ENCODE measurements at places on chromosomes 4 and X.

DNA sequence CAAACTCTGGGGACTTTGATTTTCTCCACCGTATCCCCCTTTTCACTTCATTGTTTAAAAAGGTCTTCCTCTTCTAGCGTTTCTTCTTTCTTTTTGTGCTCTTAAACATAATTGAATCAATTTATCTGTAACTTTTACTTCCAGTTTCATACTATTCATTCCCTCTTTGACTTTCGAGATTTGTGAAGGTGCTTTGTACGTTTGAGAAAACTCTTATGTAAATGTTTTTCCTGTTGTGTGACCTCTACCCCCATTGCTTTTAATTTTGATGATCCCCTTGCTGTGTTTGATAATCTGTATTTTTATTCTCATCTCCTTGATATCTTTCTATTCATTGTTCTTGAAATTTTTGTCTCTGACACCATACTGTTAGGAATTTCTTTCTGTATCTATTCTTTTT, 4.8 kb downstream of the USP38 start:
- DNase-seq, result no peak

GRCh38 chrX:120725874-120726273, 96.0 kb upstream of the C1GALT1C1 start:
- no peak for DNase-seq

DNA sequence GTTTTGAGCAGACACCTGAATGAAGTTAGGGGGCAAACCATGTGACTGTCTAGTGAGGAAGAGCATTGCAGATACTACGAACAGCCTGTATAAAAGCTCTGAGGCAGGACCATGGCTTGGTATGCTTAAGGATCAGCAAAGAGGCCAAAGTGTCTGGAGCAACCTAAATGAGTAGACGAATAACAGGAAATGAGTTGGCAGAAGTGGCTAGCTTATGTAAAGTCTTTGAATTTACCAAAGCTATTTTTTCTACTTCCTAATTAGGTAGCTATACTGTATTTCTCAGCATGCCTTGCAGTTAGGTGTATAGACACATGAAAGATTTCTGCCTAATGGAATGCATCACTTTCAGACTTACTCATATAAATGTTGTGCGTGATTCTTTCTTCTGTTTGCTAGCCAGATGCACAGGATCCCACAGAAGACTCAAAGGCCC, 9.3 kb upstream of the GPRIN3 start:
- DNase-seq, result no peak

- DNase-seq, result peak; percentile 55
These were observed 12.9 kb downstream of the STIM2 start for GRCh38 chr4:26873391-26874026.

GRCh38 chrX:110600745-110601310, 194.8 kb downstream of the CHRDL1 start:
- DNase-seq, result no peak

DNA sequence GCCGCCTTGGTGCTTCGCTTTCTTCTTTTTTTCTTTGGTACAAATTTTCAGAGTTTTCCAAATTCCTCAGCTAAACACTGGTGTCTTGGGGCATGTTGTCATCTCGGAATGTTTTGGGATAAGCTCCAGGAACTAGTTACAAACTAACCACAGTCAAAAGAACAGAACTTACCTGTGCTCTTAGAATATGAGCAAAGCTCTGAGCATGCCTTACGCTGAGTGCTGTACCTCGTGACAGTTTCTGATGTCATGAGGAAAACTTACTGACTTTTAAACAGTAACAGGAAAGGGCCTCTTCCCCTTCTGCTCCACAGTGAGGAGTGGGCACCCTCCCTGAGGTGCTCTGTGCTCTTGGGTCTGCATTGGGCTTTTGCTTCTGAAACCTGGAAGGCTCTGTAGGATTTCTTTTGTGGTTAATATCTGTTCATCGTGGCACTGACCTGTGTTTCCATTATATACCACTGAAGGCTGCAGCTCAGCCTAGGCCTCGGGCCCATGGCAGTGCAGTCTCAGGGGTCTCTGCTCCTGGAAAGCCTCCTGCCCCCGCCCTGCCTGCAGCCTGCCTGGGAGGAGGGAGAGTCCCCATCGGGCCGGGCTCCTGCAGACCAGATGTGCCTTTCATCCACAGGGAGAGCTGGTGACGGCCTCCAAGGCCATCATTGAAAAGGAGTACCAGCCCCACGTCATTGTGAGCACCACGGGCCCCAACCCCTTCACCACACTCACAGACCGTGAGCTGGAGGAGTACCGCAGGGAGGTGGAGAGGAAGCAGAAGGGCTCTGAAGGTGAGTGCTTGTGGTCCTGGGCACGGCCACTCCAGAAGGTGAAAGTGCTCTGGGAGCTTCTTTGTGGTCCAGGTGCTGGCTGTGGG, 48.7 kb downstream of the NOP14 start:
- DNase-seq, result no peak
